Activated T-helper 1 cell treated with anti-CD3 and anti-CD28 coated beads, Interleukin-2, amount 50 U/mL, for 16 hours (primary cell): ENCODE measurements at places on chromosomes 1 and 21.

DNA sequence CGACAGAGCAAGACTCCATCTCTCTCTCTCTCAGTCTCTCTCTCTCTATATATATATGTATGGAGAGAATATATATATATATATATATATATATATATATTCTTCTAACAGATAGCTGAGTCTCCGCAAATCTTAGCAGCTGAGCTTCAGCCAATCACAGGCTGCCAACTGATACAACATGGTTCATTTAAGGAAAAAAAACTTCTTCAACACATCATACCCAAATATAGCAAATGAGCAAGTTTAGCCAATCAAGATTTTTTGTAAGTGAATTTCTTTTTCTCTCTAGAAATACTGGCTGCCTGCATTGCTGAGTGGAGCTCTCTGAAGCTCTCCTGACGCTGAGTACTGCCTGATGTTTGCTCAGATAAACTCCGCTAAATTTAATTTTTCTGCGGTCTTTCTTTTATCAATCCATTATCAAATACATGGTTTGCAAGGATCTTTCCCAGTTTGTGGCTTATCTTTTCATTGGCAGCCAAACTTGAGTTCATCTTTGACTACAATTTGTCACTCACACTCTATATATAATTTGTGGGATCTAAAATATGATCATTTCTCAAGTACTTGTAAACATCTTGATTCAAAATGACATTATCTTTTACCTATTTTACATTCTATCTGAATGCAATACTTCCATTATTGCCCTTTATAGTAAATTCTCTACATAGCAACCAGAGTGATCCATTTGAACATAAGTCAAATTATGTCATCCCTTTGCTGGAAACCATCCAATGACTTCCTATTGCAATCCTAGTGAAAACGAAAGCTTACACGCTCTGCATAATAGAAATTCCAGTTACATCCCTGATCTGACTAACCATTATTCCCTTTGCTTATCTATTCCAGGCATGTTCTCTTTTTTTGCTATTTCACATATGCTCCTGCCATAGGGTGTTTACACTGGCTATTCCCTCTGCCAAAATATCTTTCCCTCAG is 2131.7 kb downstream of the MRPL39 start:
- no peak for DNase-seq

- no peak for DNase-seq
Measured at GRCh38 chr1:151508833-151509232, 2.4 kb upstream of the CGN start.

GRCh38 chr1:81498471-81499462 is 302.0 kb upstream of the ADGRL2 start:
- DNase-seq = no peak

- DNase-seq = peak; percentile 31
Measured at GRCh38 chr1:29120947-29121485, 2.7 kb downstream of the TMEM200B start.

DNA sequence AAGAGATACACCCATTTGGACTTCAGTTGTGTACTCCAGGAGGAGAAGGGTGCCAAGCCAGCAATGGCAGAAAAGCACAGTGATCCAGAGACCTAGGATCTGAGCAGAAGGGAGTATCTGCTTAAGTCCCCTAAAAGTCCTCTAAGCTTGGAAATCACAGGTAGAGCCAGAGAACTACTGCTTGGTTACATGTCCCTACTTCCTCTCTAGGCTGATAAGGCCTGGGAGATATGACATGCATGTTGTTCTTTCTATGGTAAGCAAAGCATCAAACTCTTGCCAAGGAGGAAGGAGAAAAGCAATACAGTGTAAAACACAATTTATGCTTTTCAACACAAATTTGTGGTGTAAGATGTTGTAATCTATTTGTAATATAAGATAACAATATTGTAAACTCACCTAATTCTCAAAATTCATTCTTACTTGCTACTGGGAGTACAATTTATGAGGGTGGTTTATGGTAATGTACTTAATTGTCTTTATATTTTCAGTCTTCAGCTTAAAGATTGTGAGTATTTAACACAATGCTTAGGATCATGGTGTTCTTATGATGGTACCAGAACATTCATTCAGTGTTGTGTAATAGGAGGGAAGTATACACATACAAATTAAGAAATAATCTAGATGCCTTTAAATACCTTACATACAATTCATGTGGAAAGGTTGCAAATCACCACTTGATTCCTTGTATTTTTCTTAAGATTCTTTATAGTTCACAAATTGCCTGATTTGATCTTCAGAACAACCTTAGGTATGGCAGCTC is 49.1 kb upstream of the GNG12 start:
- DNase-seq = no peak

DNA sequence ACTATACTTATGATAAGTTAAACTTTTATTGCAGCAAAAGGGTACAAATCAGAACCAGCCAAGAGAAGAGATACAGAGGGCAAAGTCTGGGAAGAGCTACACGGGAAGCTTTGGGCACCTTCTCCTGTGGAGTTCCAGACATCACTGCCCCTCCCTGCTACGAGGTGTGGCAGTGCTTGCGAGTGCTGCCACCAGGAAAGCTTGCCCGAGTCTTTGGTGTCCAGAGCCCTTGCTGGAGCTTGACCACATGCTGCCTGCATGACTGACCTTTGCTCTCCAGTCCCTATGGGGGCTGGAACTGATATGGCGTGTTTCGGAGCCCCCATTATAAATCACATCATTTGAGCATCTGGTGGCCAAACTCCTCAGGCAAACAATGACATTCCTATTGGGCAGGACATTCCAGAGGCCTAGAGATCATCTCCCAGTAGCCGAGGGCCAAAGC is 23.4 kb downstream of the PLEKHO1 start:
- no peak for DNase-seq

DNA sequence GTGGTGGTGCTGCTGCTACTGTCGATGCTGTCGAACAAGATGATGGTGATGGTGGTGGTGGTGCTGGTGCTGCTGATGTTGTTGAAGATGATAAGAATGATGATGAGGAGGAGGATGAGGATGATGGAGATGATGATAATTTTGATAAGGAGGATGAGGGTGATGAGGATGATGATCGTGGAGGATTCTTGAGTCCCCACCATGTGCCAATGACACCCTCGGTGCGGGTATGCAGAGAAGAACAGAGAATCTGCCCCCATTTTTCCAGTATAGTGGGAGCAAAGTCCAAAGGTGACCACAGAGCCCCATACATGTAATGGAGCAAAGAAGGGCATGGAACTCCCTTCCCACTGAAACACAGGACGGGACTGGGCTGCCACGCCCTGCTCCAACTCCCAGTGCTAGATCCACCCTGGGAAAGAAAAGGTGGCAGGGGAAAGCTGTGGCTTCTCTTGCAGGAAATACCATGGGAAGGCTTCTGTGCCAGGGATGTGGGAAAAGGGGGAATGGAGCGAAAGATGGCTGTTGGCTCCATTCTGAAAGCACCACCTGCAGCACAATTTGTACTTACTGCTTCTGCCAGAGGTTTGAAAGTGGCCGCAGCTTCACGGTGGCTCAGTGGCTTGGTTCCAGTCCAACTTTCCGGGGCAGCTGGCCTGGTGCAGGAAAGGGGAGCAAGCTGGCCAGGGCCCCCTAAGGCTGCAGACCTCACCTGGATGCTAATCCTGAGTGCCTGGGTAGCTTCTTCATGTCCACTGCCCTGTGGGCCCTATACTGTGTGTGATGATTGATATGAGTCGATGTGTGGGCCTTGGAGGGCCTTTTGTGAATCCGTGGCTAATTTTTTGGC is 387.2 kb upstream of the VAMP3 start:
- DNase-seq = no peak

- no peak for DNase-seq
Measured at GRCh38 chr1:230629511-230629910, 12.8 kb upstream of the COG2 start.

DNA sequence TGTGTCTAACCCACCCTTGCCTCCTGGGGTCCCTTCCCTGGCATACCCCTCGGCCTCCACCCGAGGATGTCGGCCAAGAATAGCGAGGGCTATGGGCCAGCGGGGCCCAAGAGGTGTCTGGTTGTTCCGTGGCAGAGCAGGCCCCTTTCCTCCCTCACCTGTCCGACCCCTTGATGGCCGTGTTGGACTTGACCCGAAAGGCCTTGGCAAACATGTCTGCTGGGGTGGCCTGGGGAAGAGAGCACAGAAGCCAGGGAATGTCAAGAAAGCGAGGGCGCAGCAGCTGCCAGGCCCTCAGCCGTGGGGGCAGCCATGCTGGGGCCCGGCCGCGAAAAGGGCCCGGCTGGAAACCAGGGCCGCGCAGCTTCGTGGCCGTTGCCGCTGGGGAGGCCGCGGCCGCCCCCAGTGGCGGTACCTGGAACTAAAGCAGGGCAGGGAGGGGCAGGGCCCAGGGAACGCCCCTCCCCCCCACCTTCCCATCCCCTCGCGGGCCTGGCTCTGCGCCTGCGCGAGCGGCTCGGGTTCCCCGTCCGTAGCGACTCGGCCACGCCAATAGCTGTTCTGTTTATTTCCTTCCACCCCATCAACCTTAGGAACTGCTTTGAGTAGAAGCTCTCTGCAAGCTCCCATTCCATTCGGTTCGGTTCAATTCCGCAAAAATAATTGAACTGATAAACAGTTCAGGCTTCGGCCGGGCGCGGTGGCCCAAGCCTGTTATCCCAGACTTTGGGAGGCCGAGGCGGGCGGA is at the start of gene EIF2D:
Gene EIF2D (minus strand): TSS at position 337 of the 748 bp plus-strand sequence. CDS start 123 bp downstream, at position 214.
- DNase-seq = peak; percentile 85

GRCh38 chr1:162983671-162984425 is 85.3 kb upstream of the RGS4 start:
- DNase-seq = no peak

GRCh38 chr1:53581476-53581875 is 122.3 kb downstream of the DMRTB1 start:
- DNase-seq = no peak

DNA sequence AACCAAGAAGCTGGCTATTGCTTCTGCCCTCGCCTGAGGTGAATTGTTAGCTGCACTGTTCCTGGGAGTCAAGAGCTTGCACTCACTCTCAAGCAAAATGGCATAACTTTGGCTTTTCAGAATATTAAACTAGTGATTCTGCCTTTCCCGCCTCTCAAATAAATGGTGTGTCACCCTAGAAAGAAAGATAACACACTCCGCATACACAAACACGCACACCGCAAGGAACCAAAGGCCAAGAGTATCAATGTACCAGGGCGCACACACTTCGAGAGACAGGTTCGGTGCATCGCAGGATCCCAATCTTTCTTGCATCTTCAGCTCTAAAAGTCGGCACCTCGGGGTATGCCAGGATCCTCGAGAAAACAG is 470 bp upstream of the RTCA start:
- no peak for DNase-seq

DNA sequence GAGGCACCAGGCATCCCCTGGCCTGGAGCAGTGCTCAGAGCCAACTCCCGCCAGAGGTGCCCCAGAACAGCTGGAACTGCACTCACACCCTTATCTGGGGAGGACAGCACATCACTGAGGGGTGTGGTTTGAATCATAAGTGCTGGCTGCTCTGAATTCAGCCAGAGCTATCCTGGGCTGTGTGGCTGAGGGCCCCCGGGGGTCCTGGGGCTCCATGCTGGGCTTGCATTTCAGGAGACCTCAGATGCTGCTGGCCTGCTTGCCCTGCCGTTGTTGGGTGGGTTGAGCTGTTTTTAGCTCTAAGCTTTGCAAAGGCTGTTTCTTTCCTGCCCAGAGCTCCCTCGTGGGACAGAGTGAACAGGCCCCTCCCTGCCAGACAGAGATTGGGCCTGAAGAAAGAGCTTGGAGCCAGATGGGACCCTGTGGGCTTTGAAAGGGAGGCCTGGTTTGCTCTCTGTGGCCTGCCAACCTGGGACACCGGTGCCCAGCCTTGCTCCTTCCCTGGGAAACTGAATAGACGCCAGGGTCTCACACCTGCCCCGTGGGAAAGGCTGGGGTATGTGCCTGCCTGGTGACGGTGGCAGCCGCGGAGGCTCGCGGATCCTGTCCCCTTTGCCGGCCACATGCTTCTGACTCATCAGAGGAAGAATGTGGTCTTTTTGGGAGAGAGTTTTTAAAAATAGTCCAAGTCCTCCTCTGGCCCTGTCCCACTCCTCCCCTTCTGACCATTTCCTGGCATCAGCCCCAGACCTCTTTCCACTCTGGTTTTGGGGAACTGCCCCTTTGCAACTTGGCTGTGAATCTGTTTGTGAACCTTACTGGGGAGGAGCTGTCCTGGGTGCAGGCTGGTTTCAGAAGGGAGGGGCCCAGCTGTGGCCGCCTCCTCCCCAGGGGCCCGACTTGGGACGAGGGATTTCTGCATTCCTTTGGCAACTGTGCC is 30.0 kb downstream of the ARHGEF10L start:
- DNase-seq = no peak

DNA sequence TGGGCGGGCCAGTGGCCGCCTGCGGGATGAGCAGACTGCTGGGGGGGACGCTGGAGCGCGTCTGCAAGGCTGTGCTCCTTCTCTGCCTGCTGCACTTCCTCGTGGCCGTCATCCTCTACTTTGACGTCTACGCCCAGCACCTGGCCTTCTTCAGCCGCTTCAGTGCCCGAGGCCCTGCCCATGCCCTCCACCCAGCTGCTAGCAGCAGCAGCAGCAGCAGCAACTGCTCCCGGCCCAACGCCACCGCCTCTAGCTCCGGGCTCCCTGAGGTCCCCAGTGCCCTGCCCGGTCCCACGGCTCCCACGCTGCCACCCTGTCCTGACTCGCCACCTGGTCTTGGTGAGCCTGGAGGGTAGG is 2.1 kb downstream of the B4GALT2 start:
- DNase-seq = no peak

DNA sequence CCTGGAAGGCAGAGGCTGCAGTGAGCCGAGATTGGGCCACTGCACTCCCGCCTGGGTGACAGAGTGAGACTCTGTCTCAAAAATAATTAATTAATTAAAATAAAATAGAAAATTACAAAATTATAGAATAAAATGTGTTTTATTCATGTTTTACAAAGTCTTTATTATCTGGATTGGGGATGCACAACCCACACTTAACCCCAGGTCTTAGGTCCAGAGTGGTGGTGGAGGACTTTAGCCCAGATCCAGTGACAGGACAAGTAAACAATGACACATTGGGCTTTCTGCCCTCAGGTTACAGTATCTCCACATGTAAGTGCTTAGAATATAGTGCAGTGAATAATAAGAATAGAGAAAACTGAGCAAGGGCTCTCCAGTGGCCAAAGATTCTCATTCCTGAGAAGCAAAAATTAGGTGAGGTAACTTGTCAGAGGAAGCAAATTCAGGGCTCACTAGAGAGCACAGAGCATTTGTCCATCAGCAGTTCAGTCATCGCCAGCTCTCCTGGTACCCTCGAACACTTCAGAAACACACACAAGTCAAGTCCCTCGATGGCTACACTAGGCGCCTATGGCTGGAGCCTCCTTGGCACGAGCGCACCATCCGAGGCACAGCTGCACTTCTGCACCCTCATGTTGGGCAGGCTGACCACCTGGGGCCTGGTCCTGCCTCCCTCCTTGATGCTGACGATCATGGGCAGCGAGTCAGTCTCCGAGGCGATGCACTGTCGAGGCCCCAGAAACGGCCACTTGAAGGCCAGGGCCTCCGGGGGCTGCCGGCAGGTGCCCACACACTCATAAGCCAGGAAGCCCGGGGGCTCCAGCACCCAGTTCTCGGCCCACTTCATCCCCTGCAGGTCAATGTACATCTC is 2.6 kb downstream of the LEFTY1 start:
- DNase-seq = no peak
